ENCODE measurements at places on chromosomes 2 and 18.

GRCh38 chr18:11266781-11267480 lies 117.6 kb upstream of the PIEZO2 start:
- DNase-seq, result no peak

GRCh38 chr2:135997380-135997779 lies 12.0 kb upstream of the DARS1 start:
- DNase-seq, result no peak

- no peak for DNase-seq
These were observed 35.4 kb downstream of the SFXN5 start for GRCh38 chr2:73035899-73036711.

- DNase-seq, result no peak
These were observed 836.1 kb upstream of the ZEB2 start for GRCh38 chr2:145356056-145356455.

DNA sequence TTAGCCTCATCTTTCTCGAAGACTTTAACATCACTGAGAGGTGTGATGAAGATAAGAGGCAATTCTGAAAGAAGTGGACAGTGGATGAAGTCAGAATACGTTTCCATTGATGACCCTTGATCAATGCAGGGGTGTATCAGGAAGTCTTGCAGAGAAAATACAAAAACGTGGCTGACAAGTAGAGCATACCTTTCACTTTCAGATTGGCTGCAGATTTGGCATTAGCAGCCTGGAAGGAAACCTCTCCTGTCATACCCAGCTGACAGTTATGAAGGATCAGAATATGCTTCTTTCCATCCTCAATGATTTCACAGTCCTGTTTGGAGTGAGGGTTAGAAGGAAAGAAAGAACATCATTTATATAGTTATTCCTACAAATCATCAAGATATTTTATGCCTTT lies 152.5 kb downstream of the PLEKHA3 start:
- DNase-seq, result no peak

GRCh38 chr18:63054901-63055584 lies 264.5 kb downstream of the BCL2 start:
- DNase-seq, result no peak

GRCh38 chr18:26516964-26517363 lies 31.4 kb downstream of the KCTD1 start:
- no peak for DNase-seq

GRCh38 chr2:240139666-240140393 lies 628 bp downstream of the OTOS start:
- DNase-seq, result no peak

DNA sequence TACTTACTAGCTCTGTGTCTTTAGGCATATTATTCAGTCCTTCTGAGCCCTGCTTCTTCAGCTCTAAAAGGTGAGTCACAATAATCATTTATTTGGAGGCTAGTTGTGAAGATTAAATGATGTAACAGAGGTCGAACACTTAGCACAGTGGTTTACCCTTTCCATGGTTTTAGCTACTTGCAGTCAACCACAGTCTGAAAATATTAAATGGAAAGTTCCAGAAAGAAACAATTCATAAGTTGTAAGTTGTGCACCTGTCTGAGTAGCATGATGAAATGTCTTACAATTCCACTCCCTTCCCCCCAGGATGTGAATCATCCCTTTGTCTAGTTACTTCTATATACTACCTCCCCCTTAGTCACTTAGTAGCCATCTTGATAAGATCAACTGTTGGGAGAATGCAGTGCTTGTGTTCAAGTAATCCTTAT lies 217.6 kb upstream of the THUMPD2 start:
- DNase-seq, result no peak

DNA sequence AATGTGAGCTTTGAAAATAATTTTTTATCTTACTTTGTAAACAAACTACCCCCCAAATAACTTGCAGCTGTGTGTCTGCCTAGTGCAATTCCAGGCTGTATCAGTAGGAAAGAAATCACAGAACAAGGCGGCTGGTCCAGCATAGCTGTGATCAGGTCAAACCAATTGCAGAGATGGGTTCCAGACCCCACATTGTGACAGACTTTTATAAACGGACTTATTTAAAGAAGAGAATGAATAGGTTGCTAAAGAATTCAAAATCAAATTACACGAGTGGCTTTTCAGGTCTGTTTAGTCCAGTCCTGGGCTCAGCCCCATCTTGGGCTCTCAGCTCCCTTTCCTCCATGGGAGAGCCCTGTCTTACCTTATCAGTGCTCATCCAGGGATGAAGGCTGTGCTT lies 11.1 kb downstream of the BMP10 start:
- DNase-seq, result no peak

DNA sequence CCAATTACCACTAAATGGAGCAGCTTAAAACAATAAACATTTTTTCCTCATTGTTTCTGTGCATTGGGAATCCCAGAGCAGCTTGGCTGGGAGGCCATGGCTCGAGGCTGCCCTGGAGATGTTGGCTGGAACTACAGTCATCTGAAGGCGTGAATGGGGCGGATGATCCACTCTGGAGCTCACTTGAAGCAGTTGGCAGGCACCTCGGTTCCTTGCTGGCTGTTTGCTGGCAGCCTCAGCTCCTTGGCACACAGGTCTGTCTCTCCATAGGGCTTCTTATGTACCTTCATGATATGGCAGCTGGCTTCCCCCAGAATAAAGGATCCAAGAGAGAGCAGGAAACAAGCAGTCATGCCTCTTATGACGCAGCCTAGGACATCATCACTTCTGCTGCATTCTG lies 227.0 kb upstream of the COPS8 start:
- DNase-seq, result no peak

- DNase-seq, result no peak
These were observed 1.0 kb upstream of the MAP4K4 start for GRCh38 chr2:101696272-101697123.

- DNase-seq, result no peak
These were observed 105.2 kb downstream of the RBM43 start for GRCh38 chr2:151156431-151156830.

DNA sequence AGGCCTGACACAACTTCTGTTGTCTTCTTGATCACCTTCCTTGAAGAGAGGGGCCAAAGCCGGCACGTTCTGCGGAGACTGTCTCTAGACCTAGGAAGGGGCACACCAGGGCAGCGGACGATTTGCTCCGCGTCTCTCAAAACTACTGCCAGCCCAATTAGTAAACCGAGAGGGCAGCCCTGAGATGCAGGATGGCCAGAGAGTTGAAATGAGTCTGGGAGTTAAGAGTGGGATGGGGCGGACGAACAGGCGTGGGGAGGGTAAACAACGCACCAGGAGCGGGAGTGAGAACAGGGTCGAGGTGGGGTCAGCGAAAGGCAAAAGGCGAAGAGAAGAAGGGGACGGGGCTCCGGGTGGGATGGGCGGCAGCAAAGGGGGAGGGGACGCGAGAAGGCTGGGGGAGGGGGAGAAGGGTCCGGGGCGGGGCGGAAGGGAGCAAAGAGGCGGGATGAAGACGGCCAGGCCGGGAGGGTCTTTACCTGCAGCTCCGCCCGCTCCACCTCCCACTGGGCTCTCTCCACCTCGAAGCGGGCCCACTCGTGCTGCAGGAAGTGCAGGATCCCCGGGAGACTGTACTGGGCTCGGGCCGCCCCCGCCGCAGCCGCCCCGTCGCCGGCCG lies 476 bp downstream of the STRN start:
- peak; percentile 13 for DNase-seq

DNA sequence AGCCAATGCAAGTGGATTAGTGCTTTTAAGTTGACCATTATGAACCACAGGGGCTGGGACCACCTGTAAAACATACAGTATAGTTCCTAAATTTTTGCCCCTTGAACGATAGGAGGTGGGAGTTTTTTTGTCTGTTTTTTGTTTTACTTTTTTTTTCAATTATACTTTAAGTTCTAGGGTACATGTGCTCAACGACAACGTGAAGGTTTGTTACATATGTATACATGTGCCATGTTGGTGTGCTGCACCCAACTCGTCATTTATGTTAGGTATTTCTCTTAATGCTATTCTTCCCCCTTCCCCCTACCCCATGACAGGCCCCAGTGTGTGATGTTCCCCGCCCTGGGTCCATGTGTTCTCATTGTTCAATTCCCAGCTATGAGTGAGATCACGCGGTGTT lies 1797.9 kb upstream of the PIK3C3 start:
- no peak for DNase-seq

- DNase-seq, result no peak
These were observed 21.4 kb upstream of the MGAT5 start for GRCh38 chr2:134232461-134232860.

GRCh38 chr2:55947752-55948151 lies 24.2 kb upstream of the EFEMP1 start:
- DNase-seq, result no peak

- no peak for DNase-seq
These were observed 370.8 kb downstream of the OSR1 start for GRCh38 chr2:18987592-18988073.

- DNase-seq, result no peak
These were observed 49.0 kb upstream of the BCL2L11 start for GRCh38 chr2:111071600-111072171.

DNA sequence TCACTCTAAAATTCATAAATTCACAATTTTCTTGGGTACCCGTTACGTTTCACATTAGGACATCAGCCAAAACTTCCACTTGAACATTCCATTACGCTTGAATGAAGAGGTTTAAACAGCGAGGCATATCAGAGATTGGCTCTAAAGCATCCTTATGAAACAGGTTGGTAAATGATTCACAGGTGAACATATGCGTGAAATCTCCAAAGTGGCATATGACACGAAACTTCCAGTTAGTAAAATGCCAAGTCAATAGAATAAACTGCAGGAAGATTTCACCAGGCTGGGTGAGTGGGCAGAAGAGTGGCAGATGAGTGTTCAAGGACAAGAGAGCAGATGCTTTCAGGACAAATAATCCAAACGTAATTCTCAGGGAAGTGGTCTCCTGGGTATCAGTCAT lies 33.9 kb upstream of the GLS start:
- DNase-seq, result no peak

- no peak for DNase-seq
These were observed 149.5 kb downstream of the ATP9B start for GRCh38 chr18:79218605-79219190.

- no peak for DNase-seq
These were observed 106.8 kb downstream of the HRH4 start for GRCh38 chr18:24567199-24567598.

- DNase-seq, result no peak
These were observed 228.7 kb upstream of the SIX2 start for GRCh38 chr2:45237850-45238542.

DNA sequence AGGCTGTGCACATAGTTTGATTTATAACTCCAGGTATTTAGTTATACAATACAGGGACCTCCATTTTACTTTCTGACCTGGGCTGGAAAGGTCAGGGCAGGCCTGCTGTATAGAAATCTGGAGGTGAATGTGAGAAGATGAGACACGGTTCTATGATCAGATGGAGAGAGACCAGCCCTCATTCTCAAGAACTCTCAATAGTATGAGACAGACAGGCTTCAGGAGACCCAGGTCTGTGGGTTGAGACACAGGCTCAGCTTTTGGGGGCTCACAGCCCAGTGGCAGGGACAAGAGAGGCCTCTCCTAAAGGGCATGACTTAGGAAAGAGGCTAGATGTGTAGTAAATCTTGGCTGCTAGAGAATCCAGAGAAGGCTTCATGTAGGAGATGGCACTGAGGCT lies 719 bp upstream of the ATP6V1B1 start:
- DNase-seq, result no peak

- DNase-seq, result no peak
These were observed 69.5 kb upstream of the TGIF1 start for GRCh38 chr18:3380384-3380961.

GRCh38 chr2:201430839-201431238 lies 20.4 kb downstream of the TRAK2 start:
- DNase-seq, result no peak

DNA sequence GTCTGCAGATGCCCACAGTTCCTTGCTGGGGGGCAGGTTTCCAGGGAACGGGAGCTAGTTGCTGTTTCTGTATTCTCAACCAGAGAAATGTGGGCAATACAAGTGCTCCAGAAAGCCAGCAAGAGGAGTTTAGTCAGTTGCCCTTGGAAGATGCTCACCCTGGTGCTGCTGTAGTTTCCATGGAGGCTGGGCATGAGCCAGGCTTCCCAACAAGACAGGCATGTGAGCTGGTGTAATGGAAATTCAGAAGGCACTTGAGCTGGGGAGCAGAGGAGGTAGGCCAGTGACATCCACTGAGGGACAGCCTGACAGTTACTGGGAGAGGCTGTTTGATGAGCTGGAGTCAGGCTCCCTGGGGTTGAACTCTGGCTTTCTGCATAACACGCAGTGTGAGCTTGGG lies 7.7 kb downstream of the HK2 start:
- DNase-seq, result no peak

DNA sequence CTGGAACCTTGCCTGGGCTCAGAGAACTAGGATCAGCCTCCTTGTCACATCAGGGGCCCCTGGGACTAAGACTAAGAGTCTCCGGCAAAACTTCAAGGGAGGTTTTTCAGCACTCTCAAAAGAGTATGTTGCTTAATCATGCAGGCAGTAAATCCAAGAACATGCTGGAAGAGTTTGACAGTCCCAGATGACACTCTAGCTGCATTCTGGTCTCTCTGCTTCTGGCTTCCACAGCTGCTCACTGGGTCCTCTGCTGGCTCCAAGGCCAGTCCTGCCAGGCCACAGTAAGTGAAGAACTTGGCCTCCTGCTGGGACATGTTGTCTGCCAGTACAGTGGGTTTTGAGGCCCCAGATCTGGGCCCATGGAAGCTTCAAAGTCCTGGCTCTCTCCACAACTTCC lies 45.2 kb upstream of the IL1RL1 start:
- DNase-seq, result no peak

- DNase-seq, result no peak
These were observed 575.3 kb upstream of the RAB6C start for GRCh38 chr2:129404000-129404685.

DNA sequence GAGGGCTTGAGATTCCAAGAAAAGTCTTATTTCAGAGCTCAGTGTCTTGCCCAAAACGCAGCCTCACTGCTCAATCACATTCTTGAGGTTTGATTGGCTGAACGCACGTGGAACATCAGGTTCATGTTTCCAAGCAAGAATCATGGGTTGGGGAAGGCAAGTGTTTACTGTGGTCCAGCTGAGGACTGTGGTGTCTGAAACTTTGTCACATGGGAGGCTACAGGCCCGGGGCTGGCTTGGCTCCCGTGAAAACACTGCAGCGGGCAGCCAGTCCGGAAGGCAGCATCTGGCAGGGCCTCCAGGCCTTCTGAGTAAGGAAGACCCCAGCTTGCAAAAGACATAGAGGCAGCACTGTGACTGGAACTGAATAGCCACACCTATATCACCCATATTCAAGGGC lies 84.7 kb downstream of the POLR1A start:
- no peak for DNase-seq

GRCh38 chr2:197477797-197478196 lies 21.8 kb downstream of the HSPD1 start:
- DNase-seq, result no peak

DNA sequence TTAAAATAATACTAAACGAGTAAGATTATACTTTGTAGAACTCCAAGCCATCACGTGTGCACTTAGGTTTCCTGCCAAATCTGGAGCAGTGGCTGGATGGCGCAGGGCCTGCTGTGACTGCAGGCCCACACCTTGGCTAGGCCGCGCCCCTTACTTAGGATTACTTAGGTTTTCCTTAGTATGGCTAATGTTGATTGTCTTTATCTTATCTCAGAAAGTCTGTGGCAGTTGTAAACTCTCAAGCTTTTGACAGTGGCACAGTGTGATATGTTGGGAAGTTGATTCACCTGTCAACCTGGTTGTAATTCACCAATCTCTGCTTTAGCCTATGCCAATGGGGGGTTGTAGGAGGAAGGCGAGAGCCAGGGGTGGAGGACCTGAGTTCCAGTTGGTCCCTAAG lies 208.4 kb downstream of the ZNF407 start:
- no peak for DNase-seq

GRCh38 chr18:62683935-62684334 lies 31.4 kb upstream of the PHLPP1 start:
- no peak for DNase-seq

- no peak for DNase-seq
These were observed 350.0 kb downstream of the AKAIN1 start for GRCh38 chr18:4847056-4847455.
